Activated gamma-delta T cell treated with Interleukin-2 at 50 U/mL for 16 hours (primary cell): ENCODE measurements at places on chromosomes 4 and X.

GRCh38 chrX:133417364-133417763 is 2.1 kb upstream of the GPC4 start:
- DNase-seq: no peak

- no peak for DNase-seq
These were observed 10.6 kb downstream of the TSPAN6 start for GRCh38 chrX:100625985-100626491.

DNA sequence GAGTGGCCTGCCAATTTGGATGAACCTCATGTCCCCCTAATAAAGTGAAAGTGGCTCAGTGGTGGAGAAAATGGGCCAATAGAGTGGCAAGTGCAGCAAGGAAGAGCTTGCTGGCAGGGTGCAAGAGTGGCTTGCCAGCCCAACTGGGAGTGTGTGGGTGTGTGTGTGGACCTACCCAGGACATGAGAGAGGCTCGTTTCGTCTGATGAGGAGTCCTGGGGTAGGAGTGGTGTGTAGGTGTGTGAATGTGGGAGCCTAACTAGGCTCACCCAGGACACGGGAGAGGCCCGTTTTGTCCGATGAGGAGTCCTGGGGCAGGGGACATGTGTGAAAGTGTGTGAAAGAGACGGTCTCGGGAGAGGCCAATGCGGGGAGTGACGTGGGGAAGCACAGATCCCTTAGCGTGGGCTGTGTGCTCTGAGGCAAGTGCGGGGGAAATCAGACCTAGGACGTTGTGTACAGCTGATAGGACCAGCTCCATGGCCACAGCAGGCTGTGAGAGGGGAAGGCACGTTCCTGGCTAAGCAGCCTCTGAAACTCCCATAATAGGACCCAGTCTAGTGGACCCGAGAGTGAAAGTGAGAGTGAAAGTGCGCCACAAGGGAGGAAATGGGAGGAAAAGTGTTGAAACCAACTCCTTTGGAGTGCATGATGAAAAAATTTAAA is 5.3 kb downstream of the GAGE10 start:
- DNase-seq: no peak

DNA sequence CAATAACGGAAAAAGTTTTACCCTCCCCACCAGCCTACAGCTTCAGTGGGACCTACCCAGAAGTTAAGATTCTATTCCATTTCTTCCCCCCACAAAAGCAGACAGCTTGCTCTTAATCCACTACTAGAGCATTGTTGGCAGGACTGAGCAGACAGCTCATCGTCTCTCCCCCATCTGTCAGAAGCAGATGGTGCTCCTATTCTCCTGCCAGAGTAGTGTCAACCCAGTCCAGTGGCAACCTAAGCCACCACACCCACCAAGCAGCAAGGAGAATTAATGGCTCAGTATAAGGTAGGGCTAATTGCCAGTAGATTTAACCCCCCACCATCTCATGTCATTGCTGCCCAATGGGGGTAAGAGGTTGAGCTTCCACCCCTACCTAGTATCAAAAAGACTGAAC is 62.0 kb downstream of the AWAT2 start:
- DNase-seq: no peak

DNA sequence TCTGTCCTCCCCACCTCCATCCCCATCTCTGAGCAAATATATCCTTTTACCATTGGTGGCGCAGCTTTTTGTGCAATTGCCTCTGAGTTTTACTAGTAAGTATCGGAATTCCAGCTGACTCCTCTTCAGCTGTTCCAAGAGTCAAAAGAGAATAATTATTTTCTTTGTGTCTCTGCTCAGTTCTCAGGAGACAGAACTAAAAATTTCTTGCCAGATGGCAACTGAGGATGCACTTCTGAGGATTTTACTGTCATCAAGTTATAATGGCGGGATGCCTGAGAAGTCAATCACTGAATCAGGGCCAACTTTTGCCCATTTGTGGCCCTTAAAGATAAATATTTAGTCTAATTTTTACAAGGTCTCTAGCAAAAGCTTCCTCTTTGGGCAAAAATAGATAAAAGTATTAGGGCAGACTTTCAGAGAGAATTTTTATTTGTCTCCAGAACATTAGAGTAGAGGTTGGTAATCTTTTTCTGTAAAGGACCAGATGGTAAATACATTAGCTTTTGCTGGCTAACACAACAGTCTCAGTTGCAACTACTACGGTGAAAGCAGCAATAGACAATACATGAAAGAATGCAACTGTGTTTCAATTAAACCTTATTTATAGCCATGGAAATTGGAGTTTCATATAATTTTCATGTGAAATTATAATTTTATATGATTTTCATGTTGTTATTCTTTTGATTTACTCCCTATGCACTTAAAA is 15.6 kb upstream of the ADGRA3 start:
- no peak for DNase-seq

DNA sequence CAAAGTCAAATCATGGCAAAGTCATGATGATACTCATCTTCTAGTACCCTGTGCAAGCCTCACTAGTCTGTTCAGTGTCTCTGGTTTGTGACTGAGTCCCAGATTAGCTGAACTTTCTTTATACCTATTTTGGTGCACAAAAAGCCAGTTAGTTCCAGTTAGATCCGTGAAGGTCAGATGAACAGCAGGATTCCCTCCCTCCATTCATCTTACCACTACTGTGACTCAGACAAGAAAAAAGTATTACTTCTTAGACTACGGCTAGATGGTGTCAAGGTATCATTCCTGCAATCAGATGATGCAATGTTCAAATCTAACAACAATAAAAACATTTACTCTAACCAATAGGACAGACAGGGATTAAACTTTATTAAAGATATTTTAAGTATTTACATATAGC is 30.4 kb downstream of the ARHGEF6 start:
- DNase-seq: no peak

- DNase-seq: no peak
These were observed at the start of gene ARHGAP24 for GRCh38 chr4:85474818-85475630. ARHGAP24 (plus strand) TSS chr4:85475150.

GRCh38 chr4:37805091-37805490 is 21.4 kb upstream of the PGM2 start:
- DNase-seq: no peak

DNA sequence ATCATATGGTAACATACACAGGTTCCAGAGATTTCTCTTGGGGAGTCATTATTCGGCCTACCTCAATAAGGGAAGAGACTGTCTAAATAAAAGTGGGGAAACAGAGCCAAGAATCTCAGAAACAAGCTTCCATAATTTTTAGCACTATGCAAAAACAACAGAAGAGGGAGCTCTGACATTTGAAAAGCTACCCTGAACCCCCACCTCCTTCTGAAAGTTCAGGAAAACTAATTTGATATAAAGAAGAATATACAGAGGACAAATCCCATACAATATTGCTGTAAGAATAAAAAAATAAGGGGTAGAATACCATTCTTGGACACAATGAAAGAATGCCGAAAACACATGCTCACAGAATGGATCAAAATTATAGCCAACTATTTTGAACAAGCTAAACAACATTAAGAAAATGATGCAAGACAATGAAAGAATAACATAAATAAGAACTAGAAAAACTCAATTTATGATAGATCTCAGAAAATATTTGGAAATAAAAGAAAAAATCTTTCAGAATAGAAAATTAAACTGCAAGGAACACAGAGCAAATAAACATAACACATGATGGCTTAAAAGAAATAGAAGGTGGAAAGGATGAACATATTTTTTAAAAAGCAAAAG is 14.4 kb upstream of the ZNF41 start:
- DNase-seq: no peak

DNA sequence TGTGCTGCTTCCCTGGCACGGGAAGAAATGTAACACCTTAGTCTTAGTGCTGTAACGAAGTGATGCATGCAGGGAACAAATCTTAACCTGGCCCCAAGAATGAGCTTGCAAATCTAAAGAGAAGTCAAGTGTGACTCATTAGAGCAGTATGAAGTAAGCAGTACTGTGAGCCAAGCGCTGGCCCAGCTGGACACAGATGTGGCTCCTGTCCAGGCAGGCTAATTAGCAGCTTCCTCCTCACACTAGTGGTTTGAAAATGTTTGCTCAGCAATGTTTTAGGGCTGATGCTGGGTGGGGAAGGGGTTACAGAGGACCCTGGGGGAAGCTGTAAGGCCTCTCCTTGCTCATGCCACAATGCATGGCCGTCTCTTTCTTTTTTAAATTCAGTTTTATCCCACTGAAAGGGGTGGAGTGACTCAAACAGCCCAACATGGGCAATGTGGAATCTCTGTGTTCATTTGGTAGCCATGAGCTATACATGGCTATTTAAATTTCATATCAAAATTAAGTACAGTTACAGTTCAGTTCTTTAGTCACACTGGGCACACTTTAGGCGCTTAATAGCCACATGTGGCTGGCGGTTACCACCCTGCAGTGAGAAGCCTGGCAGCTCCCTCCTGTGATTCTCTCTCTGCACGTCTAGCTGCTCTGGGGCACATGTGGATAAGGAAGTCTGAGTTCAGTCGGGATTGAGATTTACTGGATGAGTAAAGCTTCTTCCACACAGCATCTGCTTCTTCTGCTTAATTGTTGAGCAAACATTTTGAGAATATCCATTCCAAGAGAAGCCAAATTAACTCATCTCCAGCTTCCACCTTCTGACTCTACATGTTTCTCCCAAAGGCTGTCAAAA is 48.8 kb downstream of the MAP7D2 start:
- no peak for DNase-seq

DNA sequence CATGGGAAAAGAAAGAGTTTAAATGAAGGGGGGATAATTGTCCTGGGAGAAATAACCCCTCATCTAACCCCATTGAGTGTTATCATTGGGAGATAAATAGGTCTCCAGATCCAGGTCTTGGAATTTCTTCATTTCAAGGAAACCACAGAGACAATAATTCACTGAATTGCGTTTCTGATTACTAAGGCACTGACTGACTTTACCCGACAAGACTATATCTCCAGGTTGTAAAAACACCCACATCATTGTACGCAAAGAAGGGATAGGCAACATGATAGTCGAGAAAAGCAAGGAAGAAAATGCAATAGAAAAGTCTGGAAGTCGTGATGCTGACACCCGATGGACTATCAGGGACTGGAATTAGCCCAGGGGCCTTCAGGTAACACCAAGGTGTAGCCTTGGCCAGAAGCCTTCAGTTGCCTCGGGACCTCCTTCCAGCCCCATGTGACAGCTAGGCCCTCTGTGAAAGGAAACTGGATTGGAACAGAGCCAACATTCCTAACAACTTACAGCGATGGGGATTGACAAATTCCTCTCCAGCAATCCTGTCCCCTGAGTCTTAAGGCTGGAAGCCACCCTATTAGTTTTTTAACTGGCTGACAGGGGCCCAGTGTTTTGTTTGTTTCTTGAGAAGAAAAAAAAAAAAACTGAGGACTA is 46.5 kb upstream of the RAB9B start:
- DNase-seq: no peak

GRCh38 chrX:48466696-48467095 is 3.4 kb downstream of the SLC38A5 start:
- no peak for DNase-seq

- DNase-seq: no peak
These were observed 733.4 kb downstream of the ADGRL3 start for GRCh38 chr4:61933527-61933926.

DNA sequence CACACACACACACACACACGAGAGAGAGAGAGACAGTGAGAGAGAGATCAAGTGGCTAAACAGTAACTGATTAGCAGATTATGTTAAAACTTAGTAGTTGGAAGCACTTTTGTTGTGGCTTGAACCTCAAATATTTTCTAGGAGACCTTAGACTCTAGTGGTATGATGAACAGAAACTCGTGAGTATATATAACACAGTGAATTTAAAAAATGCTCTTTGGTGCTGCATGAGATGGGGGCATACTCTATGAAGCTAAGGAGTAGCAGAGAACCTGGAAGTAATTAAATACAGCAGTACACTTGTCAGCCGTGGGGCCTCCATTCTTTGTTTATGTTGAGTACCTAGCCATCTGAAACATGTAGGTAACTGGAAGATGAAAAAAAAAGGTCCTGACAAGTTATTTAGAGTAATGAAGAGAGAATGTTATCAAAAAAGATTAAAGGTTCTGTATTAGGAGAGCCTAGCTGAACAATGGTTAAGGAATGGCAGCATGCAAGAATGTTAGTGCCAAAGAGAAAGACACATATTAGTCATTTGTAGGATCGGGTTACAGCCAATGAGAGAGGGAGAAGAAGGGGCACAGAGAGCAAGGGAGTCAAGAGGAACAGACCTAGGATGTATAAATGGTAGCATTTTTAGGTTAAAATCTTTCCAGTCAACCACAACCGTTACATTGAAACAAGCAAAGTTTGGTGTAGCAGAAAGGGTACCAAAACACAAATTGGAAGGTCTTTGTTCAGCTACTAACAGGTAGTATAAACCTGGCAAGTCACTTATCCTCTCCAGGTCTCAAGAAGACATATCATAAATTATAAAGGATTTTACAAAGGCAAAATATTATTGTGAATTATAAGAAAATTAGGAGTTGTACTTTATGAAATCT is 316.7 kb upstream of the DIPK2B start:
- DNase-seq: no peak

GRCh38 chr4:143618811-143619210 is 81.7 kb downstream of the FREM3 start:
- no peak for DNase-seq

GRCh38 chr4:154982187-154983047 is 201.3 kb downstream of the RBM46 start:
- DNase-seq: no peak

- no peak for DNase-seq
These were observed 28.4 kb downstream of the ZNF630 start for GRCh38 chrX:48043056-48043455.

DNA sequence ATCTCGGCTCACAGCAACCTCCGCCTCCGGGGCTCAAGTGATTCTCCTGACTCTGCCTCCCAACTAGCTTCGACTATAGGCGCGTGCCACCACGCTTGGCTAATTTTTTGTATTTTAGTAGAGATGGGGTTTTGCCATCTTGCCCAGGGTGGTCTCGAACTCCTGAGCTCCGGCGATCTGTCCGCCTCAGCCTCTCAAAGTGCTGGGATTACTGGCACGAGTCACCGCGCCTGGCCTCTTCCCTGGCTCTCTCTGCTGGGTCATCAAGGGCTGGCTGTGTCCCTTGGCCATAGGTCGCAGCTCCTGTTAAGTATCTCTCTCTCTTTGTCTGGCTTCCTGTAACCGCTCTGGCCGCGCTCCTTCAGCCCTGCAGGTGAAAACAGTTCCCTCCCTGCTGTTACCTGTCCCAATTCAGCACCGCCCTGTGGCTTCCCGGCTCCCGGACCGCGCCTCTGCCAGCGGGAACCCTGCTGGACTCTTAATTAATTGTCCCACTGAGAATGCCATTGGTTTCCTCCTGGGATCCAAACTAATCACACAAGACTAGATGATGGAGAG is 1.3 kb upstream of the RGS12 start:
- no peak for DNase-seq

GRCh38 chr4:177116161-177116560 is 193.5 kb upstream of the NEIL3 start:
- no peak for DNase-seq

DNA sequence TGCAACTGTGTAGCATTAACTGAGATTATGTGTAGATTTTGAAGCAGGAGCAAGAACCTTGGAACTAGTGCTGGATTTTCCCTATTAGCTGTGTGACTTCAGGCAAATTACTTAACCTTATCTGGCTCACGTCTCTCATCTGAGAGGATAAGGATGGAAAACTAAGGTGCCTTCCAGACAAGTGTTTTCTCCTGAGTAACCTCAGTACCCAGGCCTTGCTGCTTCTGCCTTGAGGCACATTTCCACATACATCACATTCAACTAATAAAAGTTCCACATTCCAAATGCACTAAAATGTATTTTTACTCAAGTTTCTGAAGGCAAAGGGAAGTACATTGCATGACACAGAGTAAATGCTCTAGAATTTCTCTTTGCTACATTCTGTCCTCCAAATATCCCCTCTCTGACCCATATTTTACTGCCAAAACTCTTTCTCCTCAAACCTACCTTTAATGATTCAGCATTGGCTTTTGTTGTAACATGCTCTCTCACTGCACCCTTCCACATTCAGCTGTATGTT is 195.4 kb upstream of the ADGRL3 start:
- no peak for DNase-seq

- DNase-seq: no peak
These were observed 17.5 kb upstream of the SH3KBP1 start for GRCh38 chrX:19904778-19905367.
